Small intestine (tissue), 16 donors: ENCODE measurements at places on chromosomes 12 and 14.
A peak's percentile ranks its signal among the peaks of the same experiment; 100 is the strongest.

GRCh38 chr12:104627990-104628830 lies 171.5 kb downstream of the CHST11 start:
- DNase-seq: no peak

DNA sequence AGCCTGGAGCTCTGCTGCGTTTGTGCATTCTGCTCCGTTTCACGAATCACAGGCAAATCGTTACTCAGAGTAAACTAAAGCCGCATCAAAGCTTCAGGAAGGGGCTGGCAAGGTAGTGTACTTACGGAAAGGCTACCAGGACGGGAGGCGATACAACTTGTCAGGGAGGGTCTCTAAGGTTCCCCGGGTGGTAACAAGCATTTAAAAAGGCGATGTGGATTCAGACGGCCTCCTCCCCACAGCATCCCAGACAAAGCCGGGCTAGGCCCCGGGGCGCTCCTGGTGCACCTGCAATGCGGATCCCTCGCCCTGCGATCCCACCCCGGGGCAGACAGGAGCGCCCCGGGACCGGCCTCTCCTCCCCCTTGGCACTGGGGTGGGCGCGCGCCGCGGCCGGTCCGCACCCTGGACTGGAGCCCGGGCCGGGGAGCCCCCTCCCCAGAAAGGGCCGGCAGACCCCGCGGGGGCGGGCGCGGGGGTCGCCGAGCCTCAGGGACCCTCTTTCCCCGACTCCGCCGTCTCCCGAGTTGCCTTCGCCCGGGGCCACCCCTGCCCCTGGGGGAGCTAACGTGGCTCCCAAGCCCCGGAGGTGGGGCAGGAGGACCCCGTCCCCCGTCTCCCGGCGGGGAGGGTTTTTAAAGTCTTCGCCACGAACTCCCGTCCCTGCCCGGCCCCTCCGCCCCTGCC lies 718 bp downstream of the CCDC92 start:
- peak; percentile 53 for DNase-seq

DNA sequence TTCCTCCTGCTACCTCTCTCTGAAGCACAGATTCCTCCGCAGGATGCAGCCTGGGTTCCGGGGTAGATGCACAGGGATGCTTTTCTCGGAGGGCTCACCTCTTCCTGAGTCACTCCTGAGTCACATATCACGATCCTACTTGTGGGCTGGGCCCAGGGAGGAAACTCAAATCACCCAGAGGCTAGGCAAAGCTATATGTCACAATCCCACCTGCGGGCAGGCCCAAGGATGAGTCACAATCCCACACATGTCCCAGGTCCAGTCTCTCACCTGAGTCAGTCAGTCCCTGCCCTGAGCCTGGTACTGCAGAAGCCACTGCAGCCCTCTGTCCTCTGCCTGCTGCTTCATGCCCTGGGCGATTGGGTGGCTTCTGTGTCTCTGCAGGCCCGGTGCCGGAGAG lies 149.0 kb upstream of the GSC start:
- no peak for DNase-seq

DNA sequence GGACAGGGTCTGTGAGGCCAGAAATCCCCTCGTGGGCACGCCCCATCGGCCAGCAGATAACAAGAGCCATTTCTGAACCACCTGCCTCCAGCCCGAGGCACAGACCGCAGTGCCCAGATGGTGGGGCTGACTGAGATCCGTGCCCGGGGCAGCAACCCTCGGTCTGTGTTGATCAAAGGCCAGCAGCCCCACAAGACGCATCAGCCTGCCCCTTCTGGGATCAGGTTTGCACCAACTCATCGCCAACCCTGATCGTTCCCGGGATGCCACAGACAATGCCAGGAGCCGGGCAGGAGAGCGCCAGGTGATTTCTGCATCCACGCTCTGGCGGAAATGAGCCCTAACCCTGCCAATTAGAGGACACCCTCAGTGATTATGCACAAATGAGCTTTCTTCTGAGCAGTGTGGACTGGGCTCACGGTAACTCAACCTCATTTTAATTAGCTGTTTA lies 64.5 kb downstream of the TESC start:
- no peak for DNase-seq

GRCh38 chr12:53128780-53129569 lies 25.7 kb downstream of the SOAT2 start:
- DNase-seq: no peak

GRCh38 chr14:57274551-57274950 lies 5.8 kb downstream of the AP5M1 start:
- no peak for DNase-seq

DNA sequence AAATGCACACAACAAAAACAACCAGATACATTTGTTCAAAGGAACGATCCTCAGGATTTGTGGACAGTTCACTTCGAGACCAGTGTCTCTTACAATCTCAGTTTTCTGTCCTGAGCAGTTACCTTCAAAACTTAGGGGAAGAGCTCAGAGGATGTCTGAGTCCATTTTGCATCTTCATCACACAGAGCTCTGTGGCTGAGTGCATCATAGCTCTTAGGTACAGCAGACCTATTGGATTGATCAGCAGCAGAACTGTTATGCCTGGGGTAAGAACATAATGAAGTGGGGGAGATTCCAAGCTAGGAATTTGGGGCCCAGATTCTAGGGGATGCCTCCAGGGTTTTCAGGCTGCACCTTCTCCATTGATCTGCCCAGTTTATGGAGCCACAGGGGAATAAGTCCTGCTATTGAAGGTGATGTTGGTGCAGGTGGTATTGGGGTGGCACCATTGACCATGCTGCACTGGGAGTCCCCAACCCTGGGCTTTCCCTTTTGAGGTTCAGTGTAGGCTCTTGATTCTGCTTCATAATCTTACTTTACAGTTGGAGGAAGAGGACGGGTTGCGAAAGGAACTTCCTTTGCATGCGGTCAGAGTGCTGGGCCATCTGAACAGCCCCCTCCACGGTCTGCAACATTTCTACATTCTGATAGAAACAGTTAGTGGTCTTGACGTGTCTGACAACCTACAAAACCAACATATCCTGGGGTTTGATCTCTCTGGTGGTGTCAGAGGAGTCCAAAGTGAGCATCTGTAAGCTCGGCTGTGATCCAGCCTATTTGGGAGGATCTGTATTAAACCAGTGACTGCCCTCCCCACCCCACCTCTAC lies 112.8 kb downstream of the CHST11 start:
- no peak for DNase-seq

- no peak for DNase-seq
Measured at GRCh38 chr12:29437575-29437974, 56.6 kb upstream of the ERGIC2 start.

GRCh38 chr14:77356899-77357298 lies 20.0 kb downstream of the TMED8 start:
- no peak for DNase-seq

DNA sequence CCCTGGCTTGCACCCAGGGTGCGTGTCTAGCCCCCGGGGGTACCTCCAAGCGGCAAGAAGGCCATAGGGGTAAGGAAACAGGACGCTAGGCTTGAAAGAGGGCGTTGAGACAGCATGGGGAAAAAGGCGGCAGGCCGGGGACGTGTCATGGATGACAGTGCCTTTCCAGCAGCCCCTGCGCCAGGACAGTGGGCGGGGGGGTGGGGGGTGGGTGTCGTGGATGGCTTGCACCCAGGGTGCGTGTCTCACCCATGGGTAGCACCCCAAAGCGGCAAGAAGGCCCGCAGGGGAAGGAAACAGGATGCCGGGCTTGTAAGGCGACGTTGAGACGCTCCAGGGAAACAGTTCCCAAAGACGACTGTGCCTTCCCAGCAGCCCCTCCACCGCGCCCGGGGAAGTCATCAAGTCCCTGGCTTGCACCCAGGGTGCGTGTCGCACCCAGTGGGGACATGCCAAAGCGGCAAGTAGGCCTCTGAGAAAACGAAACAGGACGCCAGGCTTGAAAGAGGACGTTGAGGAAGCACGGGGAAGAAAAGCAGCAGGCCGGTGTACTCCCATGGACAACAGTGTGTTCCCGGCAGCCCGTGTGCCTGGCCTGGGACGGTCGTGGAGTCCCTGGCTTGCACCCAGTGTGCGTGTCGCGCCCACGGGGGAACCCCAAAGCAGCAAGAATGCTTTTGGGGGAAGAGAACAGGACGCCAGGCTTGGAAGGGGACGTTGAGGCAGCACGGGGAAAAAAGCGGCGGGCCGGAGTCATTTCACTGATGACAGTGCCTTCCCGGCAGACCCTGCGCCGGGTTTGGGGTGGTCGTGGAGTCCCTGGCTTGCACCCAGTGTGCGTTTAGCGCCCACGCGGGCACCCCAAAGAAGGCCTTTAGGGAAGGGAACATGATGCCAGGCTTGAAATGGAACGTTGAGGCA lies 163.5 kb upstream of the ALG10B start:
- no peak for DNase-seq

- no peak for DNase-seq
Measured at GRCh38 chr14:67059596-67059995, 129.6 kb upstream of the GARIN2 start.

GRCh38 chr12:123251403-123252076 lies 18.3 kb downstream of the MTRFR start:
- DNase-seq: peak; percentile 13

DNA sequence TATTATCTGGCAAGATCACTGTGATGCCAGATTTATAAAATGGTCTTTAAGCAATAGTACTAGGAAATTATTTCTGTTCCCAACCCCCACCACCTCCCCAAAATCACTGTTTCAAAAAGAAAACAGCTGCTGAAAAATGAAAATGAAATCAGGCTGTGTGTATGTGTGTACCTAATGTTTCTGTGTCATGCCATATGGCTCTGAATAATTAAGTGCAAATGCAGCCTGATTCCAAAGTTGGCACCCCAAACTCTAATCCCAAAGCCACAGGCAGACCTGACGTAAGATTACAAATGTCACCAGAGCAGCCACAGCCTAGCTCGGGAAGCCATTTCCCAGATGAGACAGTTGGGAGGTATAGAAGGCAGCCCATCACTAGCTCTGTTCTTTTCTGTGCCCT lies 175.5 kb downstream of the MED13L start:
- DNase-seq: no peak
